Activated naive CD4-positive, alpha-beta T cell treated with anti-CD3 and anti-CD28 coated beads, Interleukin-2, amount 10 ng/mL, durations not matched to agents 7 days and 5 days (primary cell): ENCODE measurements at places on chromosomes 3 and 15.

- peaks cover 39% of the 10 kb centered on the region for H3K36me3 ChIP-seq
- no peak for DNase-seq
- no peak overlapping the region for H3K27ac ChIP-seq
- no peaks in the 10 kb centered on the region for H3K27me3 ChIP-seq
These were observed 65.5 kb downstream of the MEF2A start for GRCh38 chr15:99631255-99631654.

DNA sequence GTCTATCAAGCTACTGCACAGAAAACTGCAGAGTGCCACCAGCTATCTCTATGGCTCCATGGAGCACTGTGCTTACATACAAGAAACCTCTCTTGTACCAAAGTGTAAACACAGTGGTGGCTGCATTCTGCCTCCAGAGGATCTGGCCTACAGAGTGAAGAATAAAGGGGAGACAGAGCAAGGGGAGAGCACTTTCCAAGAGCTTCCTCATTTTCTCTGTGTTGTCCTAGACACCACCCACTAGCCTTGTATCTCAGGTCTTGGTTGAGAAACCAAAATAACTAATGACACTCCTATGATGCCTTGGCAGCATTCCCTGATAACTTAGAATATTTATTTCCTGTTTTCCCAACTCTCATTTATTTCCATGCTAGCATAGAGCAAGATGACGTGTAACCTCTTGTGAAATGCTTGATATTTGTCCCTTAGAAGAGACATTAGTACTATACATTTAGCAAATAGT, 56.9 kb upstream of the PHLDB2 start:
- no peaks in the 10 kb centered on the region for H3K4me1 ChIP-seq
- H3K27ac ChIP-seq, result no peak overlapping the region
- H3K4me3 ChIP-seq, result no peak overlapping the region
- H3K27me3 ChIP-seq, result peaks cover 3% of the 10 kb centered on the region

DNA sequence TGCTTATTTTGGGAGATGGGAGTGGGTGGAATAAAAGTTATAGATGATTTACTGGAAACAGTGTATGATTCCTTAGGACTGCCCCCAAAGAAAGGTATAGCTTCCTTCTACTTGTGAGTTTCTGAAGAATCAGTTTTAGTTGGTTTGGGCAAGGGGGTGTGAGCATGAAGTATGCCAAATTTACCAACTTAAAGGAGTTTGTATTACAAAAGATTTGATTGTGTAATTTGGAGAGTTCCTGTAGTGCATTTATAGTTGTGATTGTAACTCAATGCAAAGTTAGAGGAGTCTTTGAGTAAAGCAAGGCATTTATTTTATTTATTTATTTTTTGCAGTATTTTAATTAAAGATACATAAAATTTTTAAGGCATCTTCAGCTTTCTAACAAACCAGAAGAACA, 42.8 kb downstream of the TSC22D2 start:
- H3K4me1 ChIP-seq, result peaks cover 21% of the 10 kb centered on the region
- no peak for DNase-seq
- no peaks in the 10 kb centered on the region for H3K36me3 ChIP-seq

GRCh38 chr3:101131767-101132166, 138.5 kb upstream of the ABI3BP start:
- peaks cover 7% of the 10 kb centered on the region for H3K27me3 ChIP-seq
- no peak overlapping the region for H3K27ac ChIP-seq
- no peaks in the 10 kb centered on the region for H3K36me3 ChIP-seq

GRCh38 chr15:39247574-39247973, 333.3 kb upstream of the THBS1 start:
- peaks cover 7% of the 10 kb centered on the region for H3K4me1 ChIP-seq
- H3K27me3 ChIP-seq, result peaks cover 8% of the 10 kb centered on the region
- H3K27ac ChIP-seq, result no peak overlapping the region
- no peak overlapping the region for H3K4me3 ChIP-seq
- DNase-seq, result no peak
- H3K36me3 ChIP-seq, result no peaks in the 10 kb centered on the region

DNA sequence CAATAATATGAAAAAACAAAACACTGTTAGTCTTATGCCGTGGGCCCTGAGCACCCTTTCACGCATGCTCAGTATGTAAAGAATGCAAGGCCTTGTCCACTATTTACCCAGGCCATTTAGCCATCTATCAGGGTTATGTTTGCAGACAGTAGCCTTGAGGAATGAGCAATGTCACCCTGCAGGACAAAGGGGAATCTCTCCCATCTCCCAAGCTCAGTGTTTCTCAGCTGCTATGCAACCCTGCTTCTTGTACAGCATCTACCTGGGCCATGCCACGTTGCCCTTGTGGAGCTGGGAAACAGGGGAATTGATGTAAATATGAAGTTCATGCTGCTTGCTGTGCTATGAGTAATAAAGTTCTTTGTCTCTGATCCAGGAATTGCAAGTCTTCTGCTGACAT, 51.5 kb upstream of the SLCO2A1 start:
- H3K4me1 ChIP-seq, result no peaks in the 10 kb centered on the region
- no peaks in the 10 kb centered on the region for H3K36me3 ChIP-seq
- no peak overlapping the region for H3K27ac ChIP-seq
- no peak overlapping the region for H3K4me3 ChIP-seq

DNA sequence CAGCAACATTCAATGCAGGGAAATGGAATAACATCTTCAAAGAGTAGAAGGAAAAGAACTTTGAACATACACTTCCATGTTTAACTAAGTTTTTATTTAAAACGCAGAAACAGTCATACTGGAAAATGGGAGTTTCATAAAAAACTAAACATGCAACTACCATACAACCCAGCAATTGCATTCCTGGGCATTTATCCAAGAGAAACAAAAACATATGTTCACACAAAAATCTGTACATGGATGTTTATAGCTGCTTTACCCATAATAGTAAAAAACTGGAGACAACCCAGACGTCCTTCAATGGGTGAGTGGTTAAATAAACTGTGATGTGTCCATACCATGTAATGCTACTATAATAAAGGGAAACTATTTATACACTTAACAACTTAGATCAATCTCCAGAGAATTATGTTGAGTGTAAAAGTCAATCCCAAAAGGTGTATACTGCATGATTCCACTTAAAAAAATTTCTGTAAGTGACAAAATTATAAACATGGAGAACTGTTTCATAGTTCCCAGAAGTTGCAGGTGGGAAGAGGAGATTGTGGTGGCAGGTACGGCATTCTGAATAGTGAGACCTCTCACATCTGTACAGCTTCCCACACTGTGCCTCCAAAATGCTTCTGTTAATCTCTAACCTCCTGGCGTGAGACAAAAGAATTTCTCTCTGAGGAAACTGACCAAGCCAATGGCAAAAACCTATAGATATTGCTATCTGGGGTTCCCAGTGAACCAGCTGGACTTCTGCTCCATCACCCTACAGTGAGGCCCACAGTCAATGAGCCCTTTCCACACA, 23.1 kb downstream of the ISG20 start:
- H3K4me3 ChIP-seq, result no peak overlapping the region
- H3K27ac ChIP-seq, result no peak overlapping the region
- H3K36me3 ChIP-seq, result no peaks in the 10 kb centered on the region
- H3K27me3 ChIP-seq, result no peaks in the 10 kb centered on the region

- no peak overlapping the region for H3K4me3 ChIP-seq
- no peaks in the 10 kb centered on the region for H3K4me1 ChIP-seq
- no peaks in the 10 kb centered on the region for H3K36me3 ChIP-seq
These were observed 127.1 kb downstream of the MEGF11 start for GRCh38 chr15:66126456-66126855.

DNA sequence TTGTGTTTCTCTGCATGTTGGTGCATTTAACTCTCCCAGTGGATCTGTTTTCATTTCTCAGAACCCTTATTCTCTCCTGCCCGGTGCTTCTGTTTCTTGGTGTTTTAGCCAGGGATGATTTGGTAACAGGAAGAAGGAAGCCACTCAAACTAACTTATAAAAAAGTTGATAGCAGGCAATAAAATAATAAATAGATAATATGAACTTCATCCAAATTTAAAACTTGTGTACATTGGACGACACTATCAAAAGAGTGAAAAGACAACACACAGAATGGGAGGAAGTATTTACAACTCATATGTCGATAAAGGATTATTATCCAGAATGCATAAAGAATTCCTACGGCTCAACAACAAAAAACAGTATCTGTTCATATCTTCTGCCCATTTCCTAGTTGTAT, 37.3 kb upstream of the CHRNA7 start:
- no peak overlapping the region for H3K27ac ChIP-seq
- H3K4me3 ChIP-seq, result no peak overlapping the region
- no peaks in the 10 kb centered on the region for H3K27me3 ChIP-seq
- H3K36me3 ChIP-seq, result no peaks in the 10 kb centered on the region
- DNase-seq, result no peak
- H3K4me1 ChIP-seq, result no peaks in the 10 kb centered on the region

DNA sequence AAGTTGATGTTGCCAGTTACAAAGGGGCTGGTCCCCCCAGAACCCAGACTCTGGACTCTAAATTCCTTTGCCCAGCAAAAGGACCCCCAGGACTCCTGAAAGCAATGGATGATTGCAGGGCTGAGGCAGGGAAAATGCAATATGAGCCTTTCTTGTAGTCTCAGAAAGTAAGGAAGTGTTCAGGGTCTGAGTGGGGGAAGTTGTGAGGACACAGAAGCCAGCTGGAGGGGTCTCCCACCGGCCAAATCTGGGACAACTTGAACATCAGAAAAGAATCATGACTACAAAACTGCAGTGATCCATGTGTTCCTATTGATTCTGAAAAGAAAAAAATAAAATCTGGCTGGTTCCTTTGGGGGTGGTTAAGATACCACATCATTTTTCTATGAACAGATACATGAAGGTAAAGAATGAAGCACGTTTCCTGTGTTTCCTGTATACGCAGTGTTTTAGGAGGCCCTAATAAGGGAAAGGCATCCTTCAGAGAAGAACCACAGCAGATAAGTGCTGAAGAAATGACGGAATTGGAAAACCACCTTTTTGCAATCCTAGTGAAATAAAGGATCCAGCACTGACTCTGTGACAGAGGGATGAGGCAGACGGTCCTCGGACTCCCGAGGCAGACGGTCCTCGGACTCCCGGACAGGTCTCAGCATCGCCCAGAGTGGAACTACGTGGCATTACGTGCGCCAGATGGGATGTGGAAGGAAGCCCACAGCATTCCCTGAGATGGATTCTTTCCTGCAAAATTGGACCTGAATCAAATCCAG, 22.2 kb upstream of the GRIP2 start:
- H3K4me1 ChIP-seq, result no peaks in the 10 kb centered on the region
- H3K27ac ChIP-seq, result no peak overlapping the region
- no peak overlapping the region for H3K4me3 ChIP-seq
- H3K36me3 ChIP-seq, result no peaks in the 10 kb centered on the region
- peaks cover 73% of the 10 kb centered on the region for H3K27me3 ChIP-seq

GRCh38 chr3:51715231-51715976, 8.5 kb downstream of the GRM2 start:
- H3K36me3 ChIP-seq, result no peaks in the 10 kb centered on the region
- no peaks in the 10 kb centered on the region for H3K27me3 ChIP-seq
- DNase-seq, result peak; percentile 11
- peaks cover 15% of the 10 kb centered on the region for H3K4me1 ChIP-seq
- H3K4me3 ChIP-seq, result no peak overlapping the region
- H3K27ac ChIP-seq, result no peak overlapping the region

- no peaks in the 10 kb centered on the region for H3K36me3 ChIP-seq
- no peak overlapping the region for H3K27ac ChIP-seq
- no peak for DNase-seq
- no peak overlapping the region for H3K4me3 ChIP-seq
These were observed 749.9 kb downstream of the TBL1XR1 start for GRCh38 chr3:176447369-176447768.

DNA sequence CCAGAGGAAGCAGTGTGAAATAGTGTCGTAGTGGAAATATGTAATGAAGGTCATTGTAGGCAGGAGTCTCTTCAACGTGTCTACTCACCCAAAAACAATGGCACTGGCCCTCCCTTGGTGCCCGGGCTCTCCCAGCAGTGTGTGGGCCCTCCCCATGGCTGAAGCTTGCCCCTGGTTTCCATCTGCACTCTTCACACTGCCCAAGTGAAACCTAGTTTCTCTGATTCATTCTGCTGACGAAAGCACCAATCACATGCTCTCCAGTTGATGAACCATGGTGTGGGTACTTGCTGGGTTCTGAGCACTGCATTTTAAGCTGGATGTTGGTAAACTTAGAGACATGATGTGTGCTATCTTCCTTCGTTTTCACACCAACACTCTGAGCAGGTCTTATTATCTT, 61.0 kb upstream of the AGBL1 start:
- no peak for DNase-seq
- peaks cover 9% of the 10 kb centered on the region for H3K27me3 ChIP-seq
- H3K36me3 ChIP-seq, result no peaks in the 10 kb centered on the region
- no peaks in the 10 kb centered on the region for H3K4me1 ChIP-seq

DNA sequence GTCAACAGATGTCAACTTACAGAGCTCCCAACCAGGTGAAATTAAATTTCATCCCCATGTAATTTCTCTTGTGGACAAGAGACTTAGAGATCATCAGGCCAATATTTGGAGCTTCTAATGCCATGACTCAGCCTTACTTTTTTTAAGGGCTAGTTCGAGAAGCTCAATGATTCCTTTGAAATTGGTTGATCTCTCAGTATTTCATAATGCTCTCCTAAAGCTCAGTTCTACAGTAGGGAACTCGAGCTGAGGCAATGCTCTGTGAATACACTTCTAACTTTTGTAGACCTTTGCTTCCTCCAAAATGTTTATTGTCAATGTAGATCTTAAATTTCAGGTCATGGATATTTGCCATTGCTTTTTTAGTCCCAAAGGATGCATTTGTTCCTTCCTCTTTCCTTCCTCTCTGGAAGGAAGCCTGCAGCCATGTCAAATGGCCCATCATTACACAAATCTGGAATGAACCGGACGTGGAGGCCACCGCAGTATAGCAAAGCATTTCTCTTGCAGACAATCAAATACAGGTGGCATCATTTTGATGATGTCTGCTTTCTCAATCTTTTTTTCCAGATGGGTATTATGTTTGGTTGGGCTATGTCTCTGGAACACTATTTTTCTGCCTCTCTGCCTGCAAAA, 28.3 kb downstream of the STARD5 start:
- H3K27ac ChIP-seq, result peak overlapping the region; percentile 99
- peaks cover 60% of the 10 kb centered on the region for H3K4me1 ChIP-seq

- no peak overlapping the region for H3K4me3 ChIP-seq
- H3K27ac ChIP-seq, result no peak overlapping the region
- no peaks in the 10 kb centered on the region for H3K27me3 ChIP-seq
These were observed 165.1 kb upstream of the GOLIM4 start for GRCh38 chr3:168260859-168261258.

DNA sequence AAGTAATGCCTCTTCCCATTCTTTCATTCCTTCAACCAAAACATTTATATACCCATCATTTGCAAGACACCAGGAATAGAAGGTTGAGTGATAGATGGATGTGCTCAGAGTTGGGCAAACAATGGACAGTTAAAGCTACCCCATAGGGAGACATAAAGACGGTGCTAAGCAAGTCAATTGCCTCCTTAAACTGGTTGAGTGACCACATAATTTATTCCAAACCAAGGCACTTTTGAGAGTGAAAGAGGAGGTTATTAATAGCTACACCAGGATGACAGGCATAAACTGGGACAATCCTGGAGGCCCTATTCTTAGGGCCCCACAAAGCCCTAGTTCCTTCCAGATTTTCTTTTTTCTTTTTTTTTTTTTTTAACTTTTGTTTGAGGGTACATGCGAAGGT, 21.4 kb upstream of the DYNC1LI1 start:
- no peak overlapping the region for H3K27ac ChIP-seq
- no peak for DNase-seq
- H3K4me1 ChIP-seq, result no peaks in the 10 kb centered on the region
- H3K4me3 ChIP-seq, result no peak overlapping the region
- H3K27me3 ChIP-seq, result peaks cover 34% of the 10 kb centered on the region
